ENCODE measurements at places on chromosomes 3 and 15. TPM values are rescaled to one million over a fixed set of nuclear protein-coding genes. Genes with fewer than 3 reads are reported as not detected.

Gene FANCD2
- 8.9 TPM for total RNA-seq

Gene GOLGA6B
- not detected for total RNA-seq

GRCh38 chr15:34365836-34366235 is 1.2 kb downstream of the LPCAT4 start:
- DNase-seq = no peak

DNA sequence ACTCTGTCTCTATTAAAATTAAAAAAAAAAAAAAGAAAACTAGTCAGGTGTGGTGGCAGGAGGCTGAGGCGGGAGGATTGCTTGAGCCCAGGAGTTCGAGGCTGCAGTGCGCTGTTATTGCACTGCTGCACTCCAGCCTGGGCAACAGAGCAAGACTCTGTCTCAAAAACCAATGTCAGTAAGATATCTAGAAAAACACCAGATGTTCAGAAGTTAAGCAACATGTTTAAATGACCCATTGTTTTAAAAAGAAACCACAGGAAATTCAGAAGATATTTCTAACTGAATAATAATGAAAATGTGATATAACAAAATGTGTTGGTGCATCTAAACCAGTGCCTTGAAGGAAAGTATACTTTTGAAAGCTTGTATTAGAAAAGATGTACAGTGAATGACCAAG is 203.4 kb upstream of the CGNL1 start:
- DNase-seq = no peak

DNA sequence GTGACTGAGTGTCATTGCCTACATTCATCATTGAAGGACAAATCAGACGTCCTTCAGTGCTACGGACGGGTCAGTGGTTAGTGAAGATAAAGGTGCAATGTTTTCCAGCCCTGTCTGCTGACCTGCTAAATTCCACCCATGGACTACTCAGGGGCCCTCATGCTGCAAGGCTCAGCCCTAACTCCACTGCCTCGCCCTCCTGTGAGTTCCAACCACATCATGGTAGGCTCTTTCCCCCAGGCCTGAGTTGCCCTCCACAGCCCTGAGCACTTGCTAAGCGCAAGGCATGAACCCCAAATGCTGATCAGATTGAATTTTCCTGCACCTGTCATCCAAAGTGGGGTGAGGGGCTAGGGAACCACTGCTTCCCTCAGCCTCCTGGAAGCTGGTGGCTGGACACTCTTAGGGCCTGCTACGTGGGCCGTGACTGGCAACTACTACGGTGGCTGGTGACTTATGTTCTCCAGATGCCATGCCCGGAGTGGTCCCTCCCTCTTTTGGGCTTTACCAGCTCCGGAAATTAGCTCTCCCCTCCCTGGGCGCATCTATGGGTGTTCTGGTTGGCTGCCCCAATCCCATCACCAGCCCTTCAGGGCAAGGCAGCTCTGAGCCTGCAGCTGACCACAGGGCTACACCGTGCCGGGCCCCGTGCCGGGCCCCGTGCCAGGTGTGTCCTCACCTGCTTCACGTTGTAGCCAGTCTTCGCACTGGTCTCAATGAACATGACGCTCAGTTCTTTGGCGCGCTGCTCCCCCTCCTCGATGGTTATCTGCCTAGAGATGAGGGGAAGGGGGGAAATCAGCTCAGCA is 32.1 kb downstream of the SRPRB start:
- no peak for DNase-seq

Data from hematopoietic multipotent progenitor cell (in vitro differentiated cells).